CD8-positive, alpha-beta memory T cell (primary cell): ENCODE measurements at places on chromosomes 2 and 18. TPM values are rescaled to one million over a fixed set of nuclear protein-coding genes. Genes with fewer than 3 reads are reported as not detected.

SLC30A3 gene
- 0.55 TPM for total RNA-seq

UGT1A5 gene
- total RNA-seq, result not detected

PLGLB2 gene
- total RNA-seq, result 0.59 TPM

GRCh38 chr2:226618875-226619605, 180.6 kb downstream of the IRS1 start:
- no peak for DNase-seq
- H3K4me3 ChIP-seq, result no peak overlapping the region
- no peaks in the 10 kb centered on the region for H3K36me3 ChIP-seq

GPR35 gene
- total RNA-seq, result 9.0 TPM

DNA sequence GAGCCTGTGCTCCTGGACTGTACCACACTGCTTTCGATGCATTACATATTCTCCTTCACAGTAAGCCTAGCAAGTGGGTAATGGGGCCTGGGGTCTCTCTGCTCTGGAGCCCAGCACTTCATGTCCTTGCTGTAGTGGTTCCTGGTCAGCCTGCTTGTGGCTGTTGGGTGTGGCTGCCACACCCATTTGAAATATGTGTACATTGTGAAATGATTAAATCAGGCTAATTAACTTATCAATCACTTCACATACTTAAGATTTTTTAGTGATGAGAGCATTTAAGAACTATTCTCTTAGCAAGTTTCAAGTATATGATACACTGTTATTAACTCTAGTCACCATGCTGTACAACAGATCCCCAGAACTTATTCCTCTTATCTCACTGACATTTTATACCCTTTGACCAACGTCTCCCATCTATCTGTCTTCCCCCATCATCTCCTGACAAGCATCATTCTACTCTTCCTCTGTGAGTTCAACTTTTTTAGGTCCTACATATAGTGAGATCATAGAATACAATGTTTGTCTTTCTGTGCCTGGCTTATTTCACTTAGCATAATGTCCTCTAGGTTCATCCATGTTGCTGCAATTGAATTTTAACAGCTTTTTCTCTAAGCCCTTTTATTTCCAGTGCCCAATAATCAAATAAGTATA, 92.1 kb downstream of the LYPD6 start:
- no peak for DNase-seq
- no peak overlapping the region for H3K27ac ChIP-seq
- H3K27me3 ChIP-seq, result no peaks in the 10 kb centered on the region
- no peaks in the 10 kb centered on the region for H3K36me3 ChIP-seq
- no peaks in the 10 kb centered on the region for H3K4me1 ChIP-seq

GRCh38 chr18:8416212-8417019, 192.8 kb upstream of the RAB12 start:
- H3K4me1 ChIP-seq, result no peaks in the 10 kb centered on the region
- DNase-seq, result no peak
- no peaks in the 10 kb centered on the region for H3K36me3 ChIP-seq
- H3K27ac ChIP-seq, result no peak overlapping the region
- no peak overlapping the region for H3K4me3 ChIP-seq
- H3K27me3 ChIP-seq, result no peaks in the 10 kb centered on the region

DNA sequence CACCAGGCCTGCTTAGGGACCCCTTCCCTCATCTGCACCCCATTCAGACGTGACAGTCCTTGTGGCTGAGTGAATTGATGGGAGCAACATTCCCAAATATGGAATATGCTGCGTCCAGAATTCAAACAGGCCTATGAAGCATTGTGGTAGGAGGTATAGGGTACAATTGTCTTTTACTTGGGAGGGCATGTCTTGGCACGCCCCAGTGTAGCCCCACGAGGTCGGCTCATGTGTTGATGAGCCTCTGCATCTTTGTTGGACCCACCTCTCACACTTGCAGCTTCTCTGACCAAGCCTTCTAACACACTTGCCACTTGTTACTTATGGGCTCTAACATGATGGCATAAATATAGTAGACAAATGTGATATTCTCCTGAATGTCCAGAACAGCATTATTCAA, 1.6 kb downstream of the TIMM21 start:
- no peak overlapping the region for H3K4me3 ChIP-seq
- H3K36me3 ChIP-seq, result peaks cover 4% of the 10 kb centered on the region
- H3K27me3 ChIP-seq, result no peaks in the 10 kb centered on the region
- H3K27ac ChIP-seq, result no peak overlapping the region
- no peak for DNase-seq
- peaks cover 26% of the 10 kb centered on the region for H3K4me1 ChIP-seq
